ENCODE measurements at places on chromosomes 3 and 15.

DNA sequence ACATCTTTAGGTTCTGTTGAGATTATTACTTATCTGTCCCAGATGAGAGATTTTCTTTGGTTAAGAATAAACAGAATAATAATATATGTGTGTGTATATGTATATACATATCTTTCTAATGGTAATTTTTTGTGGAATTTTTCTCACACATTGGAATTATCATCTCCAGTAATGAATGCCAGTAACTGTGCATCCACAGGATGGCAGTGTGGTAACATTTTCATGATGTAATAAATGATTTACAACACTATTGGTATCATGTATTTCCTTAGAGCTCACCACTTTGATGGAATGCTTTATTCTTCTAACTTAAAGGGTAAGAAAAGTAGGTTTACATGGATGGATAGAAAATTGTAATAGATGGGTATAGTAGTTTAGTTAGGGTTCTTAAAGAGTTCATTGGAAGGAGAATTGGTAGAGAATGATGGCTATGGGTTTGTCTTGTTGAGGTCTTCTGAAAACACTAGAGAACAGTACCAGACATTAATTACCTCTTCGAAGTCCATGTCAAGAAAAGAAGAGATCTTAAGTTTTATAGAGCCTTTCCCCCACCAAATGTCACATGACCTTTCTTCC is 78.1 kb downstream of the STT3B start:
- DNase-seq: no peak

DNA sequence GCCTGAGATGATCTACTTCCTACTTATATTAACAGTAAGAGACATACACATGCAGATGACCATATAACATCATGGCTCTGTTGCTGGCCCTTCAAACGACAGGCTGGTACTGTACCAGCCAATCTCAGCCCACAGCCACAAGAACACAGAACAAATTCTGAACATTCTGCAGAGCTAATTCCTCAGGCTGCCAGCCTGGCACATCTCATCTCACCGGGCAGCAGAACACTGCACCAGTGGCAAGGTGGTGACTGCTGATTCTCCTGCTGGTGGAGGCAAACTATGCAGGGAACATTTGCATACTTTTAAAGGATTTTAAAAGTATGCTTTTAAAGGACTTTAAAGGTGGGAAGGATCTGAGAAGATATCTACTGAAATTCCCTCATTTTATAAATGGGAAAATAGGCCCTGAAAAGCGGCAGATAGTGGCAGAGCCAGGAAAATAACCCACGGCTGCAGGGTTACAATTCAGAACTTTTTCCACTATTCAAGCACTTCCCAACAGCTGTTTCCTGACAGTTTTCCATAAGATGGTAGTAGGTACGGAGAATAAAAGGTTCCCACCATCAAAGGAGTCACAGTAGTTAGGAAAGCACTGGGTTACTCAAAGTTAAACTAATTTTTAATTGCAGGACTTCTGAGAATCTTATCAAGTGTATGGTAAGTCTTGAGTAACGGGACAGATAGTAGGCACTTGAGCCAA is 37.3 kb downstream of the SUMF1 start:
- no peak for DNase-seq

DNA sequence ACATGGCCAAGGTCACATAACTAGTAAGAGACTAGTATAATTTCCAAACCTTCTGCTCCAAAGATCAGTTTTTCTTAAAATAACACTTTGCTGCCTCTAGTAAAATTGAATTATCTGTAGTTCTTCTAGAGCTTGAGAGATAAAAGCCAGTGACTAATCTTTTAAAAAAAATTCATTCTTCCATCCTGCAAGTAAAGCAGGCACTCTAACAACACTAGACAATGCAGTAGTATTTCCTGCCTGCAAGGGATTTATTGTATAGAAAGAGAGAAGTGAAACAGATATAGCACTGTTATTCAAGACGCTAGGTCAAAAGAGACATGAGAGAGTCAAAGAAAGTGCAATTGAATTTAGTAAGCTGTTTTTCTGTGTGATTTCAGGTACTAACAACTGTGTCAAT is 159.5 kb upstream of the TBC1D5 start:
- no peak for DNase-seq

GRCh38 chr15:65885668-65886218 is 16.5 kb downstream of the RAB11A start:
- DNase-seq: no peak

DNA sequence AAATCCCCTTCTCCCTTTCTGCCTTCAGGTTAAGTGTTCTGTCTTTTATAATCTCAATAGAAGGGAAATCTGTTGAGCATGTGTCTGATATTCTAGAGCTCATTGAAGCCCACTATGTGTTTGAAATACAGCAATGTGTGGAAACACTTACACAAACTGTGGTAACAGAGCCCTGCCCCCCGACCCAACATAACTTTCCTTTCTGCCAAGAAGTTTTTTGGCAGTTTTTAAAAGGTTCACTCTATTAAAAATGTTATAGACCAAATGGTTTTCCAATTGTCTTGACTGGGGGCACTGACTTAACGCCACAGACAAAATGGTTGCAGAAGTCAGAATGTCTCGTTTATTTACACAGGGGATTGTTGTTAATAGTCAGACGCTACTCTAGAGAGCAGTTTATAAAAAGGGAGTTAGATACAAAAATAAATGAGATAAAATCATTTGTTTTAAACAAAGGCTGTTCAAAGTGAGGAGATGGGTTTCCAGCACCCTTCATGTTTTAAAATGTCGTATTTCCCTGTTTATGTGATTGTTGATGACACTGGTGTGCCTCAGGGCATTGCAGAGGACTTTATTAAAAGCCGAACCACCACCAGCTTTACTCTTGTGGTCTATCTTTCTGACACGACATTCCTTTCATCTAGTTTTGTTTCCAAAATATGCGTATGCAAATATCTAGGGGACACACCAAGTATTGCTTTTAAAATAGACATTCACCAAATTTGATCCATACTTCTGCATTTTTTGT is 26.7 kb upstream of the GREM1 start:
- no peak for DNase-seq

DNA sequence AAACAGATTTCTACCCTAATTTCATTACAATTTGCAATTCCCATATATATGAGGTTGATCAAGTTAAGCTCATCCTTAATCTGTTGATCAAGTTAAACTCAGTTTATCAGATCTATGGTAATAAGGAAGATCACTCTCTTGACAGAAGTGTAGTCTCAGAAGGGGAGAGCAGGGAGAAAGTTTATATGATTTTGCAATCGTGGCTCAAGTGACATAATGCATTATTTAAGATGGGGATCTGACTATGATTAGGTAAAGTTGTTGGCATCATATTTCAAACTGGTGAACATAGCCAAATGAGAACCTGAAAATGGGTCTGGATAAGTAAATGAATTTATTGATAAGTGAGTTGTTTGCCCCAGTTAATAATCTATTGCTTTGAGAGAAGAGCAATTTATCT is 995.3 kb downstream of the OTOL1 start:
- DNase-seq: no peak

- DNase-seq: no peak
Measured at GRCh38 chr3:155449613-155450267, 156.3 kb upstream of the STRIT1 start.

DNA sequence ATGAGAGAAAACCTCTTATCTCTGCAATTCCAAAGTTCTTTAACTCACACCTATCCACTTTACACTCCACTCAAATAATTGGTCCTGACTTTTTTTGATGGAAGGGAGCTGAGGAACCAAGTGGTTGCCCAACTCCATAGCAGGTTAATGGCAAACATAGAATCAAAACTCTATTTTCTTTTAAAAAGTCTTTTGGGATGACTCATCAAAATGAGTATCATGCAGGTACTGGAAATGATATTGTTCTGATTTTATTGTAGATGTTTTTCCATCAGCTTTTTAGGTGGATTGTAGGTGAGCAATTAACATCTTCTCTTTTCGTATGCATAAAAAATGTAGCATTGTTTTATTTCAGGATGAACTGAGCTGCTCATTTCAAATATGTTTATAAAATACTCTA is 239.5 kb downstream of the SATB1 start:
- no peak for DNase-seq

- no peak for DNase-seq
Measured at GRCh38 chr3:44079916-44080315, 161.8 kb upstream of the TOPAZ1 start.

DNA sequence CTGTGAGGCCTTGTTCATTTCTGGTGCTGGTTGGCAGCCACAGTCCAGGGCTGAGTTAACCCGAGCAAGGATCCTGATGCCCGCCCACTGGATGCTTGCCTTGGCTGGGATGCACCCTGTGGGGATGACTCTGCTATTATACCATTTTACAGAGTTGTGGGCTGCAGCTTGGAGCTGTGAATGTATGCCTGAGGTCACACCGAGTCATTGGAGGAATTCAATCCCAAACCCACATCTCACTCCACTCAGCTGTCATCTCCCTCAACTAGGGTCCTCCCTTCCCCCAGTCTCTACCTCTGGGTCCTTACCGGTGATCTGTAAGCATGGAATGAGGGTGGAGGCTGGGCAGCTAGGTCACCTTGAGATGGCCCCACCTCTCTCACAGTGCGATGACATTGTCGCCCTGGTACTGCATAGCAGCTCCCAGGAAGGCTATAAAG is 22.1 kb downstream of the MAPKAPK3 start:
- DNase-seq: no peak

- no peak for DNase-seq
Measured at GRCh38 chr3:179608931-179609720, 4.5 kb downstream of the NDUFB5 start.

DNA sequence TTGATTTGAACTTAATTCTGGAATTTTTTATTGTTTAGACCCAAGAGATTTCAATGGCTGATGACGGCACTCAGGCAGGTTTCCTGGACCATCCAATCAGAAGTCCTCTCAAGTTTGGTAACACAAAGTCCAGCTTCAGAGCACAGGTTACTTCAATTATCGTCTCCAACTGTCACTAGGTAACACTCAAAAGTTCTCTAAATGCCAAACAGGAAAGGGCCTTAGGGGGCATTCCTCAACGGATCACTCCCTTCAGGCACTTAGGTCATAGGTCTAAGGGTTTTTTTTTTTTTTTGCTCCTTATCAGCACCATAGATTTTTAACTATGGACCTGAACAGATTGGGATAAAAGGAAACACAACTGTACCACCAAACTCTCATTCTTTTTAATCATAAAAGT is 85.8 kb downstream of the MEIS2 start:
- no peak for DNase-seq
